ENCODE measurements at places on chromosomes 3 and 15.
A peak's percentile ranks its signal among the peaks of the same experiment; 100 is the strongest.

- no peak for DNase-seq
Measured at GRCh38 chr15:42992626-42993025, 72.0 kb upstream of the TTBK2 start.

- no peak for DNase-seq
Measured at GRCh38 chr3:124142389-124142970, 150.6 kb upstream of the ROPN1 start.

- no peak for DNase-seq
Measured at GRCh38 chr3:126109880-126110235, 25.9 kb upstream of the SLC41A3 start.

DNA sequence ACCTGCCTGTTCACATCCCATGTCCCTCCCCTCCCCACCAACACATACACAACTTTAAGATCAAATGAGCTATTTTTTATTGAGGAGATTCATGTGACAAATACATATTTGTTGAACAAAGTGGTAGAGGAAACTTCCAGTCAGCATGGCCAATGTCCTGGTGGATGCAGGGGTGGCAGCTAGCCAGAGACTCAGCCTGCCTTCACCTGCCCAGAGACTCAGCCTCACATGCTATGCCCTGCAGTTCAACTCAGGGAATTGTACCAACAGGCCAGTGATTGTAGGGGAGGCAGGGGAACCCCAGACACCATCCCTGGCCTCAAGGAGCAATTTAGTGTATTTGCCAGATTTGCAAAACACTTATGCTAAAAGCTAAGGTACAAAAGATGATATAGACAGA is 136.6 kb downstream of the OPA1 start:
- no peak for DNase-seq

- DNase-seq, result peak; percentile 81
Measured at GRCh38 chr15:62119227-62119864, 45.7 kb downstream of the C2CD4B start.

DNA sequence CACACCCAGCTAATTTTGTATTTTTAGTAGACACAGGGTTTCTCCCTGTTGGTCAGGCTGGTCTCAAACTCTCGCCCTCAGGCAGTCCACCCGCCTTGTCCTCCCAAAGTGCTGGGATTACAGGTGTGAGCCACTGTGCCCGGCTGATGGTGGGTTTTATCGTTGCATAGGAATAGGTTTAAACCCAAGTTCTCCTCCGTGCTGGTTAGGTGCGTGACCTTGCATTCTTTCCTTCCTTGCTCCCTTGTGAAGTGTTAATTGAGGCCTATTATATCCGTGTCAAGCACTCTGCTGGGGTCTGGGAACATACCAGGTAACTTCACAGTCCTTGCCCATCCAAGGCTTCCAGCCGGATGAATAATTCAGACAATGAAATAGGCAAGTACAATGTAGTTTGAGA is 19.3 kb upstream of the ETV5 start:
- DNase-seq, result no peak

DNA sequence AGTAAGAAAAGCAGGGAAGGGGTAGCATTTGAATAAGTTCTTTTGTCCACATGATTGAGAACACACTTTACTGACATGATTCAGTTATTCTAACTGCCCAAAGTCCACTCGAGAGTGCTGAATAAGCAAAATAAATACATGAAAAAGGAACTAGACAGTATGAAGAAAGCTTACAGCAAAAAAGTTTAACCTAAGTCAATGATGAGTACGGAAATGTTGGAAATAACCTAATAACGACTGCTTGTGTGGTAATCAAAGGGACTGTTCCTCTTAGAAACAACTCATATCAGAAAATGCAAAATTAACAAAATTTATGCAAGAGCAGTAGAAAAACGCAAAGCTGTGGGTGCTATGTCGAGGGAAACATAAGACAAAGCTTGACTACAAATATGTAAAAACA is 36.6 kb downstream of the DMXL2 start:
- DNase-seq, result no peak

DNA sequence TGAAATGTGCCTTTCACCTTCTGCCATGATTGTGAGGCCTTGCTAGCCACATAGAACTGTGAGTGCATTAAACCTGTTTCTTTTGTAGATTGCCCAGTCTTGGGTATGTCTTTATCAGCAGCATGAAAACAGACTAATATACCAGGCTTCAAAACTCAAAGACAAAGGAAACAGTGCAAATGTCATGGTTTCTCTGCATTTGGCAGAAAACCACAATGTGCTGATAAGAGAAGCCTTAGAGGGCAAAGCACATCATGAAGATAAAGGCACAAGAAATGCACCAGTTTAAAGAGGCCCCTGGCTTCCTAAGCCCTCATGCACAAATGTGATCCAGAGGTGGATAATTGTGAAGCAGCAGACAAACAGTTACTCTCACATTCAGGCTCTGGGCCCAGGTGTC is 259.2 kb downstream of the CPNE4 start:
- no peak for DNase-seq

DNA sequence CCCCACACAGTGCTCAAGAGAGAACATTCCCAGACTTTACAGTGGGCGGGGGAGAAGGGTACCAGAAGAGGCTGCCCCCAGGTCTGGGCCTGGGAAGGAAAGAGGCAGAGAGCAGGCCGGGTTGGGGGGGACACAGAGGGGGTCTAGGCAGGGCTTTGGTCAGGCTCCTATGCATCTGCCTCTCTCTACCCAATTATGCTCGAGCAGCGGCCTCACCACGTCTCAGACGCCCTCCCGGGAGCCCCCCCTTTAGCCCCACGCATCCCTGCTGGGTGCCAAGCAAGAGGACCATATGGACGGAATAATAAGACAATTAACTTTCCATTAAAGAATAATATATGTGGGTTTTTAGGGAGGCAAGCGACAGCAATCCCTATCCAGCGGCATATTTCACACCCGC is 32.8 kb downstream of the CACNA2D2 start:
- DNase-seq, result no peak
